ENCODE measurements at places on chromosomes 7 and 10.

DNA sequence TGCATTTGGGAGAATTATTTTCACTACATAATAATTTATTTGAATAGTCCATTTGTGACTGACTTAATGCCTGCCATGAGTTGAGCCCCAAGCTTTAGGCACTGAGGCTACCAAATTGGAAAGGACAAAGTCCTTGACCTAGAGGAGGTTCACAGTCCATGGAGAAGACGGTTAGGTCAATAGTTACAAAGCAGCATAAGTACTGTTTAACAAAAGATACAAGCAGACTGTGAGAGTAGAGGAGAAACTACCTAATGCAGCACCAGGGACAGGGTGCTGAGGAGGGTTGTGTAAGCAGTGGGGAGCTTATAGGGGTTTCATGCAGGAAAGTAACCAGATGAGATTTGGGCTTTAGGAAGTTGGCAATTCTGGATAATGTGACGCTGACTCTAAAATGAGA, 139.2 kb downstream of the LCOR start:
- no peak for DNase-seq

GRCh38 chr7:74617180-74617744, 40.3 kb upstream of the GTF2I start:
- no peak for DNase-seq

DNA sequence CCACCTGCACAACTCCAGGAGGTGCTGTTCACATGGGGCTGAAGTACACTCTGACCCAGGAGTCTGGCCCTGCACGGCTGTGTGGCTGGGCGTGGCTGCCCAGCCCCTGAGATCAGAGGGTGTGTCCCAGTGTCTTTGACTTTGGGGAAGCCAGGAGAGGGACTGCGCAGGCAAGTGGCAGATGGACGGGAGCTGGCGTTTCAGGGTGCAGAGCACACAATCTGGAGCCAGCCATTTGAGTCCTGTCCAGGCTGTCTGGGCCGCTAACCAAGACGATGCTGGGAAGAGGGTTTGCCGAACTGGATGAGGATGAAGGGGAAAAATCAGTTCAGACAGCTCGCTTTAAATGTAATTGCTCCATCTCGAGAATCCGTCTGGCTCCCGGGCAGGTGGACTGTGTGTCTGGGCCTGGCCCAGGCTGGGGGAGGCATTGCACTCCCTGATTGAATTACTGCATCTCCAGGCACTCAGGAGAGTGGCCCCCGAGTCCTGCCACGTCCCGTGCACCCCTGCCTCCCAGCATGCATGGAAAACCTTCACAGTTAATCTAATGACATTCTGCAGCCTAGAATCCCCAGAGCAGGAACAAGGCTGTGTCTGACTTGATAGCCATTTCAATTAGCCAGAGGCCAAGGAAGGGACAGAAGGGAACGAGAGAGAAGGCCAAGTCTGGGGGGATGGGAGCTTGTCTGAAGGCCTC, 120.8 kb upstream of the NANOS1 start:
- peak; percentile 92 for DNase-seq

- peak; percentile 44 for DNase-seq
Measured at GRCh38 chr7:86643561-86644281, at the start of gene GRM3. Gene GRM3, plus strand, starts transcription at chr7:86643909. Its CDS starts 121,237 bp downstream, at chr7:86765146.

DNA sequence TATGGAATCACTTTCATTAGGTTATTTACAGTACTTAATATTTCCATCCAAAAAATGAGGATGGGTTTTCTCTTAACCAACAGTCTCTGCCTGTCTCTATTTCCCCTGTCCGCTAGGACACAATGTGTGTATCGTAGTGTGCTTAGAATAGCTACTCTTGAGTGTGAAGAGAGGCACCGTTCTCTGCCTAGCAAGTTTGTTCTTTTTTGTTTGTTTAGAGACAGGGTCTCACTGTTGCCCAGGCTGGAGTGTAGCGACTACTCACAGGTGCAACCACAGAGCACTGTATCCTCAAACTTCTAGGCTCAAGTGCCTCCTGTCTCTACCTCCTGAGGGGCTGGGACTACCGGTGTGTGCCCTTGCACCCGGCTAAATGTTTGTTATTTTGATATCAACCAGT, 121.9 kb downstream of the ANK3 start:
- no peak for DNase-seq

- peak; percentile 77 for DNase-seq
Measured at GRCh38 chr10:67697724-67698131, 1.7 kb upstream of the CTNNA3 start.

DNA sequence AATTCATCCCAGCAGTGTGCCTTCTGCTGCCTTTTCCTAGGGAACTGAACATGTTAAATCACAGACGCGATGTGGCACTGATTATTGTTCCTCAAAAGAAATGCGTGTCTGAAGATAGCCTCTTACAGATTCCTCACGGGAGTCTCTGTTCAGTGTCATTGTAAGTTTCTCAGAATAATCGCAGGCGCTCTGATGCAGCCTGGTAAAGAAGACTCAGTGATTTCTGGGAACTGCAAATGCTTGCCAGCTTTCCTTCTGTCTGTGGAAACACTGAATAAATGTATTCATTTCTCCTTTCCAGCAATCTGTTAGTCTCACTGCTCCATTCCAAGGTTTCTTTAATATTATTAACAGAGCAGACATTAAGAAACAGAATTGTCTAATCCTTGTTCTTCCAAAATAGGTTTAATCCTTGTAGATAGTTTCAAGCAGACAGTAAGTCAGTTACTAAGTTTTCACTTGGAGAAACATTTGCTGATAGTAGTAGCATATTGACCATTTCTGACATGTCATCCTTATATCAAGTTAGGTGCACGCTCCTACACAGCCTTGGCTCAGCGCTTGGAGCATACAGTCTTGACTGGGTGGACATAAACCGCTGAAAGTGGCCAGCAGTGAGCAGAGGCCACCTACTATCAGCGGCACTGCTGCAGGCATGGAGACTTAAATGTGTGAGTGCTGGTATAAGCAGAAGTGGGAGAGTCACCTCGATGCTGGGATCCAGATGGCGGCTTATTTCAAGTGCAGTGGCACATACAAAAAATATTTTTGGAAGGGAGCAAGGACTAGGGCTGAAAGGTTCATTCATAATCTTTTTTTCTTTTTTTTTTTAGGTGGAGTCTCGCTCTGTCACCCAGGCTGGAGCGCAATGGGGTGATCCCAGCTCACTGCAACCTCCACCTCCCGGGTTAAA, 27.7 kb downstream of the MMRN2 start:
- DNase-seq: no peak

GRCh38 chr10:71748671-71749191, 24.6 kb downstream of the VSIR start:
- DNase-seq: no peak

- no peak for DNase-seq
Measured at GRCh38 chr7:73705551-73705920, 13.9 kb downstream of the STX1A start.

GRCh38 chr10:26432938-26433337, 5.2 kb upstream of the APBB1IP start:
- DNase-seq: no peak

DNA sequence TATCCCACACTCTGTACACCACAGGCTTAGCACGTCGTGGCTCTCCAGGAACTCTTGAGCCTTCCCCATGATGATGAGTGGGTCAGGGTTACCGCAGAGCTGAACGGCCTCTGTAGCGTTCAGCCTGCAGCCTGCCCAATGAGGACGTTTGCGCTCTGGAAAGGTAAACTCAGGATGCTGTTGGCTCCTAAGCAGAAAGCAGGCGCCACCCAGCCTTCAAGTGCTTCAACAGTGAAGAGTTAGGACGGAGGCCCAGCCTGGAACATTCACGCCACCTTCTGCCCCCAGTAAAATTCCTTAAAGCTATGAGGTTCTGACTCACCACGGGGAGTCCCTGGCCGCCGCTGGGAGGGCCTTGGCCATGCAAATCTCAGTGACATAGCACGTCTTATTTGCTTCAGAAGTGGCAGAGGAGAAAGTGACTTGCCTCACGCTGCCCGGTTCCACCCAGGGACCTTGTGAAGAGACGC, 161.5 kb upstream of the SH2B2 start:
- DNase-seq: peak; percentile 71

DNA sequence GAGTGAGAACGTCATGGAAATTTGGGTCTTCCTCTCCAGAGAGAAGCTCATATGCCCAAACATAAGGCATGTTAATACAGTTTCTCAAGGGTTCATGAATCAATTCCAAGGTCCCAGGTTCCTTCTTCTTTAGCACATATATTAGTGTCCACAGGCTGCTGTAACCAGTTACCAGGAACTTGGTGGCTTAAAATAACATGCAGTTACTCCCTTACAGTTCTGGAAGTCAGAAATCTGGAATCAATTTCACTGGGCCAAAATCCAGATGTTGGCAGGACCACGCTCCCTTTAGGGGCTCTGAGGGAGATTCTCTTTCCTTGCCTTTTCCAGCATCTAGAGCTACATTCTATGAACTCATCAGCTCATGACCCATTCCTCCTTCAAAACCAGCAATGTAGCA, 64.8 kb downstream of the MRC1 start:
- DNase-seq: no peak

GRCh38 chr7:117605712-117606111, 125.9 kb downstream of the CFTR start:
- no peak for DNase-seq

- DNase-seq: no peak
Measured at GRCh38 chr7:25633426-25634036, 405.2 kb upstream of the NPVF start.

DNA sequence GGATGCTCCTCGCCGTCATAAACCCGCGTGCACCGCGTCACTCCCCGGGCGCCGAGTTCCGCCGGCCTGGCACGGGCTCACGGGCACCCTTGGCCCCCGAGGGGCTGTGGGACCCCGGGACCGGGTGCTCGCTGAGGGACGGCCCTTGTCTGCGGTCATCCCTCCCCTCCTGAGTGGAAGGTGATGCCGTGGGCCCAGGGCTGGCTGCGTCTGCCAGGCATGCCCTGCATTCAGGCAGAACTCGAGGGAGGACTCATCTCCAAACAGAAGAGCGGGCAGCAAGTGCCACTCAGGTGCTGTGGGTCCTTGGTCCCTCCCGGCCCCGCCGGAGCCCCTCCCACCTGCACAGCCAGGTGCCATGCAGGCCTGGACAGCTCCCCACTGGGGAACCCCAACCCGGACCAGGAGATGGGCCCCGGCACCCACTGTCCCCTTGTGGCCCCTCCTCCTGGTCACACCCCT, 61.3 kb downstream of the UNCX start:
- no peak for DNase-seq

GRCh38 chr7:135184254-135184841, 13.8 kb upstream of the CYREN start:
- no peak for DNase-seq

- no peak for DNase-seq
Measured at GRCh38 chr10:7231509-7232414, 179.1 kb downstream of the SFMBT2 start.

- no peak for DNase-seq
Measured at GRCh38 chr7:151420144-151420543, 10.3 kb upstream of the WDR86 start.

DNA sequence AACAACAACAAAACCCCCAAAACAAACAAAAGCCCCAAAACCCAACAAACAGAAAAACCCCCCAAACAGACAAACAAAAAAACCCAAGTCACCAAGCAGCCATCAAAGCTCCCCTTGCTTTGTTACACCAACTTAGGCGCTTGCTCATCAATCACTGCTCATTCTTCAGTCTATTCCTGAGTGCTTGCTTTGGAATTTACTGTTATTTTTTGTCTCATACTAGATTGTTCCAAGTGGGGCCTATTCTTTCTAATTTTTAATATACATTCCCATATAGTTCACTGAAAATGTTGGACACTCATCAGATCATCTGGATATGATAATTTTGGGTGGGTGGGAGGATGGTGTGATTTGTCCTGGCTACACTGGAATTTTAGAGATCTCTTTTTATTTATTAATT, 126.0 kb upstream of the JCAD start:
- DNase-seq: no peak

- DNase-seq: peak; percentile 8
Measured at GRCh38 chr7:49483142-49483541, 290.3 kb upstream of the VWC2 start.

DNA sequence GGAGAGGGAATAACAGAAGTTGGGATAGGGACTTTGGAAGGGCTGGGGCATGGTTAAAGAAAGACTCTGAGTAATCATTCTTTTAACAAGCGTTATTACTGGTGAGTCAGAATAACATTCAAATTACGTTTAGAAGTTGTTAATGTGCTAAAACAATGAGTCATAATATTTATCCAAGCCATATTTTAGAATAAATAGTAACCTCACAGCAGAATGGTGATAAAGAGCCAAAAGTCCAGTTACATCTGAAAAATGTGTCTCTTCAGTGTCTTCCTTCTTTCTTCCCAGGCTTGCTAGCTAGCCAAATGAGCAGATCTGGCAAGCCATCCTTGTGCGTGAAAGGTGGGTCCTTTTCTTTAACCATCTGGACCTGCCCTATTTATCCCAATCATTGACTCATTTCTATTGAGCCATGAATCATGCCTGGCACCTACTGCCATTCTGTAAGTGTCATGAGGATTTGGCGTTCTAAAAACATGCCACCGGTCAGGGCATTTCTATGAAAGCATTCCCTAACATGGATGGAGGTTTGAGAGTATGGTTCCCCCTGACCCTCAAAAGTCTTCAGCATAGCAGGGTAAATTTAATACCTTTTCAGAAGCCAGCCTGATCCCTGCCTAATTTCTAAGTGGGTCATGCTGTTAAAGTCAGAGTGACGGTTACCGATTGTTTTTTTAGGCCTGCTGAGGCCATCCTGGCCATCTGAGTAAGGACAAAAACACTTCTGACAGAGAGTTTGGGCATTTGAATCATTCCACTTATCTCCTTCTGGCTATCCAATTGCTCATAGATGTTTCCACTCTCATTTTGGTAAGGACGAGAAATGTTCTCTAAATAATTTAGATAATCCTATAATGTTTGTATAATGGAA, 26.9 kb downstream of the MYPN start:
- DNase-seq: peak; percentile 70

- DNase-seq: no peak
Measured at GRCh38 chr10:70258216-70258615, 25.0 kb upstream of the PPA1 start.

- DNase-seq: no peak
Measured at GRCh38 chr7:112798274-112799159, 8.3 kb upstream of the TMEM168 start.

DNA sequence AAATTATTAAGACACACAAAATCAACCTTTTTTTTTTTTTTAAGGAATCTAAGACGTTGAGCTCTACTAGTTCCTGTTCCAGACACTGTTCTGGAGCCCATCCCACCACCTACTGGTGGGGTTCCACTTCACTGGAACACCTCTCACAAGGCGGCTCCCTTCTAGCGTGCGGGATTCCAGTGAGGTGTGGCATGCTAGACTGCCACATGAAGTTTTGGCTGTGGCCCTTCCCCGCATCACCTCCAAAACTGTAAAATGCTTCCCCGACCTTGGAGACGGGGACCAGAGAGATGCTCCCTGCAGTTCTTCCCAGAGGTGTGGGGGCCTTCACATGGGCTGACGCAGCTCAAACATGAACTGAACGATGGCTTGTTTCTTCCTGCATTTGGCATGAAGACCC, 12.6 kb downstream of the FAM53B start:
- no peak for DNase-seq

DNA sequence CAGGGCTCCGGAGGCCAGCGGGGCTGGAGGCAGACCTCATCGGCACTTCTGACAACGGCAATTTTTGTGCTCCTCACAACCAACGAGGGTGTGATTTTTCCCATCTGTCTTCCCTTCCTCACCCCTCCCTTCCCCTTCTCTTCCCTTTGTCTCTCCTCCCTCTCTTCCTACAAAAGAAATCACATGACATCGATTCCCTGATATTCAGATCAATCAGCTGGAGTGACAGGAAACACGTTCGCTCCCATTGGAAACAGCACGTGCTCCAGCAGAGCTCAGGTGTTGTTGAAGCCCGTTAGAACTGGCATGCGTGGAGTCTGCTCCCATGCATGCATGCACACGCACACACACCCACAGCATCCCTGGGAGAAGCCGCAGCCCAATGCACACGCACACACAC, 222.4 kb downstream of the PTPRN2 start:
- no peak for DNase-seq

- peak; percentile 44 for DNase-seq
Measured at GRCh38 chr7:154578336-154578735, 424.6 kb downstream of the PAXIP1 start.
